Brain microvascular endothelial cell (primary cell): ENCODE measurements at places on chromosomes 12 and 14.

- no peak for DNase-seq
These were observed 137.2 kb upstream of the ARHGAP5 start for GRCh38 chr14:31939934-31940333.

- DNase-seq: no peak
These were observed 19.1 kb downstream of the ANG start for GRCh38 chr14:20707622-20708021.

DNA sequence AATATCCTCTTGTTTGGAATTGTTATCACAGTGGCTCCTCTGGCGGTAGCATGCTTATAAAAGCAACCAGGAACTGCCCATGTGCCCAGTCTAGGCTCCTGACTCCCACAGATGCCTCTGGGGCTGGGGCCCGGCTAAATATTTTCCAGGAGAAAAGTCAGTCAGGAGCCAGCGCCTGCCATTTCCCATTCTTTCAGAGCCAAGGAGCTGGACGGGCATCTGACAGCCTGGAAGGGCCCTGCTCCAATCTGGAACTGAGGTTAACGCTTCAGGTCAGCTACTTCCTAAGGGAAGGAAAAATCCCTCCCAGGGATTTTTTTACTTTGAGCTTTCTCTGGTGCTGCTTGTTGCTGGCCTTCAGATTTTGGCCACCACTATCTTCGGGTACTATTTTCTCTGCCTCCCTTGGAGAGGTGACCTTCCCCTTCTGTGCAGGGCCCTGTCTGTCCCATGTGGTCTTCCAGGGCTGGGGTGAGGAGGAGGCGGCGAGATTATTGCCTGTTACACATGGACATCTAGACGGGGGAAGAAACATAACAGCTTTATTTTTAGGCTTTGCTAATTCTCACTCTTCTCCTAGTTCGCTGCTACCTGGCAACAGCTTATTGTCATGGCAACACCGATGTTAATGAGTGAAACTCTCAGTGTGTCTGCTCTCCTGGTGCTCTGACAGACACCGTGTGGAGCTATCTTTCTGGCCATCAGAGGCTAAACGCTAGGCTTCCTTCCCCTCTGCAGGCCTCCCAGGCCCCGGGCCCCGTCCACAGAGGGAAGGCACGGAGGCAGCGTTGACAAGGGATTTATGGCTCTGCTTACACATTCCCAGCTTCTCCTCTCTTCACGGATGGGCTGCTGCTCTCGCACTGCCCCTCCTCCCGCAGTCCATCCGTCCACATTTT, 160.4 kb downstream of the CACNA1C start:
- no peak for DNase-seq

- peak; percentile 92 for DNase-seq
These were observed 73.9 kb downstream of the NEDD1 start for GRCh38 chr12:96980991-96981414.

DNA sequence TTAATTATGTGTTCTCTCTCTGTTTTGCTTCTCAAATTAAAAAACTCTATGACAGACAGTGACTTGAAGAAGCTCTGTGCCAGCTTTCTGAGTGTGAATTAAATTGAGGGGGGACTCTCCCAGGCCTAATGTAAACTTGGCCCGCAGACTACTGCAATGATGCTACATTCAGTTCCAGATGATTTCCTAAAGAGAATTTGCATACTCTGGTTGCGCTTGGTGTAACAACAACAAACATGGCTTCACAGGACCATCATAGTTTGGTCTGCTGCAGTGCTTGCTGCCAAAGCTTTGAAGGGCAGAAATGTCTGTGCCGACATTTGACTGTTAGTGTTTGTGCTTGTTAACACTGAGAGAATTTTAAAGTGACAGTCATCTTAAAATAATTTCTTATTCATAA, 25.0 kb downstream of the CFAP54 start:
- DNase-seq: no peak

GRCh38 chr14:54252072-54252730, 144.6 kb upstream of the CDKN3 start:
- peak; percentile 74 for DNase-seq

- peak; percentile 50 for DNase-seq
These were observed 333.9 kb upstream of the LMO3 start for GRCh38 chr12:16939871-16940306.

DNA sequence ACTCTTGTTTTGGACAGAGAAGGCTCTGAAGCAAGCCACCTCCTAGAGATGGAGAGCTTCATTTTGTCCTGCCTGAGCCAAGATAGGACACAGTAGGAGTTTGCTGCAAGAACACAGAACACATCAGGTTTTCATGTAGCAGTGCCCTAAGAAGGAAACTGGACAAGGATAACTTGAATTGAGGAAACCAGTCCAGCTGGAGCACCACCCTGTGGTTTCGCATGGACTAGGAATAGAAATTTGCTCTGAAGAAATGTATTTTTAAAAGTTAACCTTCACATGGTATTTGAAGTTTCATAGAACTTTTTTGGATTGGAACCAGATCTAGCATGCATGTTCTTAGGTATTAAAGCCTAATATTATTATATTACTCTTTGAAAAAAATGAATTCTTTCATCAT, 68.8 kb downstream of the RERG start:
- DNase-seq: no peak
